ENCODE measurements at places on chromosomes 4 and X.
A peak's percentile ranks its signal among the peaks of the same experiment; 100 is the strongest.

- ATAC-seq, result no peak
Observed at GRCh38 chrX:115214605-115215004, 19.3 kb downstream of the LRCH2 start.

DNA sequence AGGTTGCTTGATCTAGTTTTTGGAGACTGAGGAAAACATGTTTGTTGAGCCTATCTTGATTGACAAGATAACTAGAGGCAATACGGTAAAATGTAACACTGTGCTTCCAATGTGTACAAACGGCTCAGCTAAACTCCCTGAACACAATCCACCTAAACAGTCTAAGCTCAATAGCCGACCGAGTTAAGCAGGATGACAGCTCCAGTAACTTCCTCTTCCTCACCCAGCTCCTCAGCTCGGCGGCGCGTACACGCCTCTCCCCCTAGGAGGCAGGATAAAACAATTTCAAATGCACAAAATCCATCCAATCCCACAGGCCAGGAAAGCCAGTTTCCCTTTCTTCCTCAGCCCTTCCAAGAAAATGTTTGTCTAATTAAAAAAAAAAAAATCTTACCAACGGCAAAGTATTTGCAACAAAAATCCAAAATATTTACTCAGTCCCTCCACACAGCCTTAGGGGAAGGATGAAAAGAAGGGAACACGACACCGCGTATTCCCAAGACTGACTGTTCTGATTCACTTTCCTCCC is 1.0 kb downstream of the CNOT6L start:
- ATAC-seq, result no peak

DNA sequence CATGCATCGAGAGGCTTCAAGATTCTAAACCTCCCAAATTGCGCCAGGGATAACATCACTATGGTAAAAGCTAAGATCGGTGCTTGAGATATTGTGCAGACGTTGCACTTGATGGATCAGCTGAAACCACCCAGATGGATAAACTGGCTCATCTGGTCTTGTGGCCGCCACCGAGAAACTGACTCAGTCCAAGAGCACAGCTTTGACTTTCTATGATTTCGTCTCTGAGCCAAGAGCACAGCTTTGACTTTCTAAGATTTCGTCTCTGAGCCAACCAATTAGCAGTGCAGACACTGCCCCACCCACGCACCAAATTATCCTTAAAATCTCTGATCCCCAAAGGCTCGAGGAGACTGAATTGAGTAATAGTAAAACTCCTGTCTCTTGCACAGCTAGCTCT is 687.2 kb downstream of the FAM133A start:
- ATAC-seq, result no peak

DNA sequence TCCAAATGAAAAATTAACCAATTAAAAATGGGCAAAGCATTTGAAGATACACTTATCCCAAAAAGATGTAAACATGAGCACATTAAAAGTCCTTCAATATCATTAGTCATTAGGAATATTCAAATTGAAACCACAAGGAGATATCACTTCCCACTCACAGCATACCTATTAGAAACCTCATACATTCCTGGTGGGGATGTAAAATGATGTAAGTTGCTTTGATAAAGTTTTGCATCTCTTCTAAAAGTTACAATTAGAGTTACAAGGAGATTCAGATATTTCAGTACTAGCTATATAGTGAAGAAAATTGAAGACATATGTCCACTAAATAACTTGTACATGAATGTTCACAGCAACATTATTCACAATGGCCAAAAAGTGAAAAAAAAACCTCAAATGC is 1109.3 kb upstream of the LCORL start:
- no peak for ATAC-seq

GRCh38 chr4:6074758-6075157 is 56.5 kb upstream of the C4orf50 start:
- ATAC-seq, result no peak

- no peak for ATAC-seq
Observed at GRCh38 chrX:13007519-13008188, 32.7 kb downstream of the TMSB4X start.

GRCh38 chr4:189806506-189806905 is 134.2 kb upstream of the FRG1 start:
- no peak for ATAC-seq

DNA sequence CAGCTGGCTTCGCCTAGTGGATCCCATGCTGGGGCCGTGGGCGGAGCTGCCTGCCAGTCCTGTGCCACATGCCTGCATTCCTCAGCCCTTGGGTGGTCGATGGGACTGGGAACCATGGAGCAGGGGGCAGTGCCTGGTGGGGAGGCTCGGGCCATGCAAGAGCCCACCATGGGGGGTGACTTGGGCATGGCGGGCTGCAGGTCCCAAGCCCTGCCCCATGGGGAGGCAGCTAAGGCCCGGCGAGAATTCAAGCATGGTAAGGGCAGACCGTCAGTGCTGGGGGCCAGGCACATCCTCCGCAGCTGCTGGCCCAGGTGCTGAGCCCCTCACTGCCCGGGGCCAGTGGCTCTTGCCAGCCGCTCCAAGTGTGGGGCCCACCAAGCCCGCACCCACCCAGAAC is 262.6 kb downstream of the CENPC start:
- no peak for ATAC-seq

DNA sequence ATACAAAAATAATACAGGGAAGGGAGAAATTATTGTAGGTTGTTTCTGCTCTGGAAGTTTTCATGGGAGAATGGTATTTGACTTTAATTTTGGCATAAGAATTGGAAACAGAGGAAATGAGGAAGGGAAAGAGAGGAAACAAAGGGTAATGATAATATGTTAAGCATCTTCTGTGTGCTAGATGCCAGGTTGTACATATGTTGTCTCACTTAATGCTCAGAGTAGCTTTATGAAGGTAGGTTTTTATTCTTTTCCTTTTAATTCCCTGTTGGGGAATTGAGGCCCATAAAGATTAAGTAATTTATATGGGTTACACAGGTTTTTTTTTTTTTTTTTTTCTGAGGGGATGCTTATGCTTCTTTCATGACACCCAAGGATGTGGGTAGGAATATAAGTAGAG is 19.2 kb downstream of the BLTP1 start:
- no peak for ATAC-seq

DNA sequence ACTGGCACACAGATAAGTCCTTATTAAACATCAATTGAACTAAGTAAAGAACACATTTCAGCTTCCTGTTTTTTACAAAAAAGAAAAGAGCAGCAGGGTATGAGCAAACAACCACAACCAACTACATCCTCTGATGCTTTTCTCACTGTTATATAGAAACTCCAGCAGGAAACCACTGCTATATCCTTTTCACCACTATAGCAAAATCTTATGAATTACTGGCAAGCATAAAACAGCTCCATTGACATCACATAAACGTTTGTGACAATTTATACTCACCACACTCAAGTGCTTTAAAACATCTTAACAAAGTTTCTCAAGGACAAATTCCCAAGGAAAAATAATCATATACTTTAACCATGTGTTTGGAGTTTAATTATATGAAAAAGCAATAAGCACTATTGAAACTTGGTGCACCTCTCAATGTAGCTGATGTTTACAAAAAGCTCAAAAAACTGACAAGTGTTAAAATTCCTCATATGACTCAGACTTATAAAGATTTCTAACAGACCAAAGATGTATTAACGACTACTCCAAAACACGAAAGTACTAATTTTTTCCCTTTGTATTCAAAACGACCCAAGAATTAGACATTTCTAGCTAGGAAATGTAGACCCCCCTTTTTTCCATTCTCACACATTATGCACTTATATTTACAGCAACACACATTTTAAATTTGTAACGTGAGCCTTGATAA is 12.9 kb downstream of the GPRIN3 start:
- ATAC-seq, result peak; percentile 69

- no peak for ATAC-seq
Observed at GRCh38 chr4:53576676-53577372, 14.5 kb downstream of the LNX1 start.

GRCh38 chr4:41696763-41697162 is 51.8 kb downstream of the PHOX2B start:
- ATAC-seq, result no peak

DNA sequence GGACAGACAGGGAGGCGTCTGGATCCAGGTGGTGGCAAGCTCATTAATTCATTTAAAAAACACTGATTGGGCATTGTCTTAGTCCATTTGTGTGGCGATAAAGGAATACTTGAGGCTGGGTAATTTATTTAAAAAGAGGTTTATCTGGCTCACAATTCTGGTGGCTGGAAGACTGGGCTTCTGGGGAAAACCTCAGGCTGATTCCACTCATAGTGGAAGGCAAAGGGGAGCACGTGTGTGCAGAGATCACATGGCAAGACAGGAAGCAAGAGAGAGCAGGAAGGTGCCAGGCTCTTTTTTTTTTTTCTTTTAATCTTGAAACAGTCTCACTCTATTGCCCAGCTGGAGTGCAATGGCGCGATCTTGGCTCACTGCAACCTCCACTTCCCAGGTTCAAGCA is 100.2 kb upstream of the METTL14 start:
- no peak for ATAC-seq

DNA sequence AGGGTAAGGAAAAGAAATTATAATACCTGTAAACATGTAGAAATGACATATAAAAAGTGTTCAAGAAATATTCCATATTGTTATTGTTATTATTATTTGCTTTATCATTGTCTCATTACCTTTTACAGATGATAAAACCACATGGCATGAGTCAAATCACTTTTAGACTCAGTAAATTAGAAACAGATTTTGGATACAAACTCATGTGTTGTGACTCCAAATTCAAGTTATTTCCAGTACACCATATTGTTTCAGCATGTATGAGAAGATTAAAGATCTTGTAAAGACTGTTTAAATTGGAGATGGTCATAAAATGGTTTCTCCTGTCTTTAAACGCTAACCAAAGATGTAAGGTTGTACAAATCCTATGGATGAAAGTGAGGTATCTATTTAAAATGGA is 18.1 kb downstream of the PPP1R2C start:
- no peak for ATAC-seq

- no peak for ATAC-seq
Observed at GRCh38 chr4:20870436-20870835, 170.2 kb downstream of the PACRGL start.

DNA sequence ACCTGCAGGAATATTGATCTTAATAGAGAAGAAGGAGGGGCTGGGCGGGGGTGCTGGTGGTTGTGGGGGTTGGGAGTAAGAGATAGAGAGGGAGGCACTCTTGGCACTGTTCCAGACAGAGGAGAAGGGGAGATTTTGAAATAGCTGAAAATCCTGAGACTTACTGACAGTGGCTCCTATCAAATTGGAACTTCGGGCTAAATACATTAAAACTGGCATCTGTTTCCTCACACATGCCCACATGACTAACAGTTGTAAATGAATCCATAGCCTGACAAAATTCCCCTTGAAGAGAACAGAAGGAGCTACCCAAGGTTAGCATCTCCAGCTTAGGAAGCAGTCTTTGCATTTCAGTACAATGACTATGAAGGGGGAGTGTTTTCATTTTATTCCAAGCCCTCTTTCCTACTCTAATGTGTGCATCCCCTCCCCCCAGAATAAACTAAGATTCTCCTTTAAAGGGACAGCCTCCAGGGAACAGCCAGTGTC is 1.4 kb downstream of the DCX start:
- ATAC-seq, result no peak

DNA sequence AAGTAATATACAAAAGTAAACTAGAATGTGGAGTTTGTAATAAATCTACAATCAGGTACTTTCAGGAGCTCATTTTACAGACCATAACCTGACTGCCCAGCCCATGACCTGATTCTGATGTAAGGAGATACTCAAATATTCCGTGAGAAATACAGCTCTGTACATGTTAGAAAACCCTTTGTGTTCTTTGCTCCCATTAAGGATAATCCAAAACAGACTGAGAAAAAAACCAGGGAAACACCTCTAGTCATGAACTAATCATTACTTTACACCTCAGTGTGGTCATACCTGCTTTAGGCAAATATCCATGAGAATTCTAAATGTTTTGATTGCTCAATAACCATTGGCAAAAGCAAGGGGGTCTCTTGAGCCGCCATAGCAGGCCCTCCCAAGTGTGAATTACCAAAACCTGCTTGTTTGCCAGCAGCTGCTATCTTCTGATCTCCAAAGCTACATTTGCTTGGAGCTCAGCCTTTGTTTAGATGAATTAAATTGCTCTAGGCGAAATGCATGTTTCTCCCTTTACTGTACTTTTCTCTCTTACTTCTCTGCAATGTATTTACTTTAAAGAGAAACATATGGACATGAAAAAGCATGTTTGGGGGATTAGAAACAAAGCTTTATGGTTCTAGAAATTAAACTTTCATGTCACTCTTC is 79.1 kb downstream of the ANKRD50 start:
- ATAC-seq, result no peak

DNA sequence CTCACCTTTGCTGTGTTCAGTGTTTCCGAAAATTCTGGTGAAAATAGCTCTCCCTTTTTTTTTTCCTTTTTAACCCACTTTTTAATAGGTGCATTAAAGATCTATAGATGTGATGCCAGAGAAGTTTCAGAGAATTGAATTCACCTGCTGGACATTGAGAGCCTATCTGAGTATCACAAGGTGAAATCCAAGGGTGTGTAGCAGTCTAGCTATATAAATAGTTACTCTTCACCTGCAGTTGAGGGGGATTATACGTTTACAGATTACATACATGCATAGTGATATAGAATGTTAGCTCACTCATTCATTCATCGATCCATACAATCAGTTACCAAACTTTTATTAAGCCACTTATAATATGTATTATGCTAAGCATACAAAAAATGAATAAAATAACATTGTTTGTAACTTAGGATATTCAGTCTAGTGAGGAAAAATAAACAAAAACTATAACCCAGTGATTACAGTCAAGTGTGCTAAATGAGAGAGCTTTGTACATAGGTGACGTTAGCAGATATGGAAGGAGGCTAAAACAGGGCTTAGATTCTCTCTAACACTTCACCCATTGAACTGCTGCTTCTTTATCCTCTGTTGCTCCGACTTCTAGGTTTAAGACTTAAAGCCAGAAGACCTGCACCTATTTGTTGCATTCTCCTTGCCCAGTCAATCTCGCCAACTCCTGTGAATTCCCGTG is 769.0 kb downstream of the STIM2 start:
- ATAC-seq, result no peak

DNA sequence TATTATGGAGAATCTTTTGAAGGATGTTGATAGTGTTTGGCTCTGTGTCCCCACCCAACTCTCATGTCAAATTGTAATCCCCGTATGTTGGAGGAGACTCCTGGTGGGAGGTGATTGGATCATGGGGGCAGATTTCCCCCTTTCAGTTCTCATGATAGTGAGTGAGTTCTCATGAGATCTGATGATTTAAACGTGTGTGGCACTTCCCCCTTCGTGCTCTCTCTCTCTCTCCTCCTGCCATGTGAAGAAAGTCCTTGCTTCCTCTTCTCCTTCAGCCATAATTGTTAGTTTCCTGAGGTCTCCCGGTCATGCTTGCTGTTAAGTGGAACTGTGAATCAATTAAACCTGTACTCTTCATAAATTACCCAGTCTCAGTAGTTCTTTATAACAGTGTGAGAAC is 166.1 kb upstream of the NUDT6 start:
- ATAC-seq, result no peak

GRCh38 chr4:140296335-140297220 is 76.9 kb upstream of the SCOC start:
- no peak for ATAC-seq

DNA sequence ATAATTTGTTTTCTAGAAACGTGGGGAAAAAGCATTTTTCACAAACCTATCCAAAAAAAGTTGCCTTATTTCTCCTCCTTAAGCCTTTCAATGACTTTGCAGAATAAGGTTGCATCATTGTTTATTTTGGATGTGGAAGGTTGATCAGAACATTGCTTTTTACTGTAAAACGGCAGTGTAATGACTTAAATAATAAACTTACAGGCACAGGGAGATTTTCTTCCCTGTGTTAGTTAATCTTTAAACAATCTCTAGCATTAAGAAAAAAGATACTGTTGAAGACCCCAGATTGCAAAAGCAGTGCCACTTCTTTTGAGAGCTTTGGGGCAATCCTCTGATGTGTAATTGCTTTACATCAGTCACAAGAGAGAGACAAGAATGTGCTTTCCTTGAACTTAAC is 153.4 kb downstream of the ARX start:
- no peak for ATAC-seq
